ENCODE measurements at places on chromosomes 3 and 15.

- DNase-seq = no peak
Measured at GRCh38 chr15:67186688-67187087, 67.8 kb downstream of the AAGAB start.

DNA sequence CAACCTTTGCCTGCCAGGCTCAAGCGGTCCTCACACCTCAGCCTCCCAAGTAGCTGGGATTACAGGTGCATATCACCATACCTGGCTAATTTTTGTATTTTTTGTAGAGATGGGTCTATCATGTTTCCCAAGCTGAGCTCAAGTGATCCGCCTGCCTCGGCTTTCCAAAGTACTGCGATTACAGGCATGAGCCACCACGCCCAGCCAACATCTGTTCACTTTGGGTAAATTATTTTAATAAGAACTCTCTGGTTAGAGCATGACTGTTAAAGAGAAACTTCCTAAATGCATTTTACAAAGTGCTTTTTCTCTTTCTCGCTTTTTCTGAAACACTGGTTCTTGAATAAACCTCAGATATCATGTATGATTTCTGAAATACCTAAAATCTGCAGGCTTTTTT lies 172.5 kb downstream of the PTPRG start:
- no peak for DNase-seq

DNA sequence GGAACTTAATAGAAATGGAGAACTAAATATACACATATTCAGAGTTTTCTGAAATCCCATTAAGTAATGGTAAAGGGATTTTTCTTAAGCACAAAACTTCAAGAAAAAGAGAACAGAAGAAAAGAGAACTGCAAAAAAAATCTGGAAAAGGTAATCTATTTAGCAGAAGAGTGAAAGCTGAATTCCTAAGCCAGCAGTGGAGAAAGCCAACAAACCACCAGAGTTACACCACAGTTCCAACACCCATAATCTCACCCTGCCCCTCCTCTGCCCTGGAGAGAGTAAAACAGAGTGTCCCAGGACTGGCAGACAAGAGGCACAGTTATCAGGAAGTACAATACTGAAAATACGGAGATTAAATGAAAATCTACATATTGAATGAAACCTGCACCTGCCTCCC lies 29.4 kb downstream of the TP53BP1 start:
- DNase-seq = no peak

DNA sequence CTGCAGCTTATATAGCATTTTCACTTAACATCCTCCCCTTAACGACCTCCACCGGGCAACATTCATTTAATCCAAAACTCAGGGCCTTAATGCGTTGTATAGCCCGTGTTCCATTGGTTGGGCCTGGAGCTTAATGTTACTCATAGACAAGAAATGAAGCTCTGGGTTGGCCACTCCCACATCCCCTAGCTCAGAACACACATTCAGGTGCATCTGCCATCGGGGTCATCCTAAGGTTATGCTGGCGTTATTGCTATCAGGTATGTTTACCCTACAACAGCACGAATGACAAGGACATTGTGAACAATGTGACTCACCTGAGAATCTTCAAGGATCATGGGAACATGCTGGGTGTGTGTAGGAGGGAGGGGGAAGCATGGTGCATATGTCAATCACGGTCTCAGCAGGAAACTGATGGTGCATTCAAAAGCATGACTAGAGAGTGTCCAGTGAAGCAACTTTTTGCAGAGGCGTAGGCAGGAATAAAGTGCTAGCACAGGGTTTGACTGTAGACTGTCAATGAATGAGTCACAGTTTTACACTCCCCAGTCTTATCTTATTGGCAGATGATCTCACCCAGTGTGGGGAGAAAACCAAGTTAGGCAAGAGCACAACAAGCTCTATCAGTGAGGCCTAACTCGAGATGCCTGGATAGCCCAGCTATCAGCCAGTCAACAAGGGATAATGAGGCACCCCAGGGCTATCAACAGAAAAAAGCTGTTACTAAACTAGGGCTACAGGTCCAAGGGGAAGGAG lies 402.1 kb upstream of the MCTP2 start:
- DNase-seq = peak; percentile 54

DNA sequence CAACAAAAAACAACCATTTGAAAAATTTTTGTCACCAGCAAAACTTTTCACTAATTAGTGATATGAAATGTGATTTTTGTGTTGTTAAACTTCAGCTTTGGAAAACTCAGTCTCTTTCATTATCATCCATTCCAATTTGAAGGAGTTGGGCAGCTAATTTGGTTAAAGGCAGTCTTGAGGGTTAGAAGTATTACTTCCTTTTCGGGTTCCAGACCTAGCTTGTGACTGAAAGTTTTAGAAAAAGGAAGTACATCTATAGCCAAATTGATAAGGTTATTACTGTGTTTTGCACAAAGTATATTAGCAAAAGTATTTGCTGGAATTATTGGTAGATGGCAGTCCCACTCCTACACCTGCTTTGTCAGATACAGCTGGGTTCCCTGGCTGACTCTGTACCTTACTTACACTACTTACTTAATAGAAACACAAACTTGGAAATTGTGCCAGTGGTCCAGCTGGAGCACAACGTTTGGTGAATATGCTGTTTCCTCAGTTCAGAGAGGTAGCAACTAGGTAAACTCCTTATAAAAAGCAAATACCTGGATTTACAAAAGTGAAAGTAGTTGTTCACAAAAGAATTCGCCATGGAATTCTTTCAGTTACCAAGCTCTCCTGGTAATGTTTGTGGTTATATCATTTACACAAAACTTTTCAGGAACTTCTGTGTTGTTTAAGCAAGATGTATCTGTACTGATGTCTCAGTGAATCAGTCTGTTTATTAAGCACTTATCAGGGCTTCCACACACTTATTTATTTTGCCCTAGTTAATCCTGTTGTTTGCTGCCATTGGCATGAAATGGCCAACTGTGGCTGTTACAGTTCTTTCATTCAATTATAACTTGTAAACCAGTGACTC lies 31.6 kb downstream of the TIPARP start:
- DNase-seq = no peak

DNA sequence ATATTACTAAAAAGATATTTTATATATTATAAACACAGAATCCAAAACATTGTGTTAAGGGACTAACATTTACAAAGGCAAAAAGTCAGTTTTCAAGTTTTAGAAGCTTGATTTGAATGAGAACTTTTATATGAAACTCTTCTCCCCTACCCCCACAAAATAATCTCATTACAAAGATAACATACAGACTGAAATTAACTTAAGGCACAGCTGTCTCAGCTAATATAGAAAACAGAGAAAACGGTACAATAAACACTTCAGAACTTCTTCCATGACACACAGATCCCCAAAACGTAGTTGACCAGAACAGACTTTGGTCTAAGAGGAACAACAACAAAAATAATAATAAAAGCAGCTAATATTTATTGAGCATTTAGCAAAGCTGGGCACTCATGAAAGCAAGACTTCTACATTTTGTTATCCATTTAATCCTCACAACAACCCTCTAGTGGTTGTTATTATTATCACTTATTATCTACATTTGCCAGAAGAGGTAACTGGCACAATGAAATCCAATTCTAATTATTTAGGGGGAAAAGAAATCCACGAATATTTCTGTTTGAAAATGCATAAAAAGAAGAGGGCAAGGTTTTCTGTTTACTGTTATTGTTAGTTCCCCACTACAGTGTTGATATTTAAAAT lies 68.1 kb downstream of the PFN2 start:
- DNase-seq = no peak

DNA sequence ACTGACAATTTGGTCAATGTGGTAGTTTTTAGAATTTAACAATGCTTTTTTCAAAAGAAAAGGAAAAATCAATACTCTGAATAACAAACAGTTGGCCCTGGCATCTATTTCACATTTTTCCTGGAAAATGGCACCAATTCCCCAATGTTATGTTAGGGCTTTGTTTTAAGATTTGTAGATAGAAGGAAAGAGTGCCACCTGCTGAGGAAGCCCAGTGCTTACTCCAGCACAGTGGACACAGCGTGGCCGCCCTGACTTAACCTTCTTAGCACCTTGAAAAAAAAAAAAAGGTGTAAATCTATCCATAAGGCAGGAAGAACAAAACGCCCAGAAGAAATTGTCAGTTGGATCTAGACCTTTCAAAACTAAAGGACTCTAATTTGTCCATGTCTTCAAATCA lies 110.7 kb upstream of the CNTN4 start:
- DNase-seq = no peak

DNA sequence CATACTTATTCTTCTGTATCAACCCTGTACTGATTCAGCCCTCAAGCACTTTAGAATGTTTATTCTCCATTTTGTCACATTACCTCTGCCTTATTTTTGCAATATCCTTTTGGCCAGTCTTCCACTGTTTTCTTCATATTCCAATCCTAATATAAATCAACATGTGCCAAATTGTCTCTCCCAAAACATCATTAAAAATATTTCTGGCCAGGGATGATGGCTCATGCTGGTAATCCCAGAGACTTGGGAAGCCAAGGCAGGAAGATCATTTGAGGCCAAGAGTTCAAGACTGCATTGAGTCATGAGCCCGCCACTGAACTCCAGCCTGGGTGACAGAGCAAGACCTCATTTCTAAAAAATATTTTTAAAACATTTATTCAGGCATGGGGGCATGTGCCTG lies 641.4 kb upstream of the CBLB start:
- DNase-seq = no peak

DNA sequence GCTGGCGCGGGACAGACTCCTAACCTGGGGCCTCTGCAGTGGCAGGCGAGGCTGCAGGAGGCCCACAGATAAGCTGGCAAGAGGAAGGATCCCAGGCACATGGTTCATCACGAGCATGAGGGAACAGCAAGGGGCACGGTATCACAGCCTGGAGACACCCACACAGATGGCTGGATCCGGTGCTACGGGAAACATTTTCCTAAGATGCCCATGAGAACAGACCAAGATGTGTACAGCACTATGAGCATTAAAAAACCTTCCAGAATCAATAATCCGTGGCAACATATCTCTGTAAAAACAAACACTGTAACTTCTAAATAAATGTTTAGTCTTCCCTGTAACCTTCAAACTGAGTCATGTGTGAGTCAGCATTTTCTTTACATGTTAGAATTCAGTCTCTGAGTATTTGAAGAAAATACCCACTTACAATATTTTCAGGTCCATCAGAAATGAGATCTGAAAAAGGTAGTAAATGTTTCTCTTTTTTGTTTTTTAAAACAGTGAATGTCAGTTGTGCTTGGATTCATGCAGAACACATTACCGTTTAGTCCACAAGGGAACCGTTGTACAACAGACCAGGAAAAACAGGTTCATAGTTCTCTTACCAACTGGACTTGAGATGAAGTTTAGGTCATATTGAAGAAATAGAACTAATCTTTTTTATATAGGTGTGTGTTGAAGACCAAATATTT lies 75.9 kb downstream of the BOC start:
- DNase-seq = no peak

GRCh38 chr3:136751316-136752171 lies 634 bp downstream of the STAG1 start:
- peak; percentile 63 for DNase-seq
